GM12878 (cell line): ENCODE measurements at places on chromosomes 2 and 18. TPM values are rescaled to one million over a fixed set of nuclear protein-coding genes. Genes with fewer than 3 reads are reported as not detected.

DNA sequence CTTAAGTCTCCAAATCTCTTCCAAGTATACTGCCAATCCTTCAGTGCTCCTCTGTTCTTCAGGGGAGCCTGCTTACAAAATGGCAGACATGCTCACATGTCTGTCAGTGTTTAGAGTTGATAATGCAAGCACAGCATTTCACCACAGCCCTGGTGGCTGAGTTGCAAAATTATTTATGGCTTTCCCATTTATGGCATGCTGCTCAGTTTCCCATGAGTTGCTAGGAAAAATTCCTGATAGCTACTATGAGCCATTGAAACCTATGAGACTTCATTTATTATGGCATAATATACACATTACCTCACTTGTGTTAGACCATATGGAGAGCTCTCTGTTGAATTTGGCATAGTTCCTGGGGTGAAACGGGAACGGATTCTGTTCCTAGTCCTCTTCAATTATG is 448.7 kb upstream of the TCF4 start:
- no peaks in the 10 kb centered on the region for H3K36me3 ChIP-seq
- no peak overlapping the region for H3K27ac ChIP-seq
- H3K4me3 ChIP-seq = no peak overlapping the region
- H3K4me1 ChIP-seq = no peaks in the 10 kb centered on the region
- DNase-seq = no peak

DNA sequence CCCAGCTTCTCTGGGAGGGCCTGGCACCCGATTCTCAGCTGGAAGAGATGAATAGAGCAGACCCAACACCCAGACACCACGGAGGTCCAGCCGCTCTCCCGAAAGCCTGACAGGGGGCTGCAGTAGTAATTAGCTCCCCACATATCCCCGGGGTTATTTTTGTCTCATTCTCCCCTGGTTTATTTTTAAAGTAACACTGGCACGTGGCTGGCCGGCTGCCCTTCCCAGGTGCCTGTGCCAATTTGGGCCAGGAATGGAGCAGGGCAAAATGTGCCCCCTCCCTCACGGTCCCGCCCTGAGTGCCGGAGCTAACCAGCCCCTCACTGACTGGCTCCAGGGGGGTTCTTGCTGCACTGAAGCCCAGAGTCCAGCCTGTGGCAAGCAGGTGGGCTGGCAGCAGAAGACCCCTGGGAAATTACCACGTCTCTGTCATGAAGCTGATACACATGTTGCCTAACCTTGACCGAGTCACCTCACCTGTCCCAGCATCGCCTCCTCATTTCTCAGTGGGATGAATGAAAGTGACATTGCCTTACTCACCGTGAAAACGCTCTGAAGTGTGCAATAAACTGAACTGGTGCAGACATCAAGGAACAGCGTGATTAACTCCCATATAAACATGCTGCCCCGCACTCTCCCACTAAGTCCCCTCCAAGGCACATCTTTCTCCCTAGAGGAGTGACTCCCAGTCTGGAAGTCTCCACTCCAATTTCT is 18.4 kb downstream of the KCNK3 start:
- no peak for DNase-seq
- H3K4me1 ChIP-seq = no peaks in the 10 kb centered on the region
- no peak overlapping the region for H3K27ac ChIP-seq

- H3K4me1 ChIP-seq = no peaks in the 10 kb centered on the region
- no peak within 1 kb of the TSS for H3K4me3 ChIP-seq
- no peak within 1 kb of the TSS for H3K27ac ChIP-seq
- peaks cover 19% of the 10 kb centered on the region for H3K27me3 ChIP-seq
- no peak for DNase-seq
Observed at GRCh38 chr2:120735746-120736170, at the start of gene GLI2. GLI2 (plus strand) TSS chr2:120735868; CDS start chr2:120797321, 61,453 bp downstream.

The MROH2A gene
- total RNA-seq = not detected in 2 replicates

GRCh38 chr18:77077941-77078689 is 54.5 kb downstream of the MBP start:
- peaks cover 12% of the 10 kb centered on the region for H3K36me3 ChIP-seq
- H3K27ac ChIP-seq = no peak overlapping the region
- peaks cover 12% of the 10 kb centered on the region for H3K4me1 ChIP-seq
- no peaks in the 10 kb centered on the region for H3K27me3 ChIP-seq

DNA sequence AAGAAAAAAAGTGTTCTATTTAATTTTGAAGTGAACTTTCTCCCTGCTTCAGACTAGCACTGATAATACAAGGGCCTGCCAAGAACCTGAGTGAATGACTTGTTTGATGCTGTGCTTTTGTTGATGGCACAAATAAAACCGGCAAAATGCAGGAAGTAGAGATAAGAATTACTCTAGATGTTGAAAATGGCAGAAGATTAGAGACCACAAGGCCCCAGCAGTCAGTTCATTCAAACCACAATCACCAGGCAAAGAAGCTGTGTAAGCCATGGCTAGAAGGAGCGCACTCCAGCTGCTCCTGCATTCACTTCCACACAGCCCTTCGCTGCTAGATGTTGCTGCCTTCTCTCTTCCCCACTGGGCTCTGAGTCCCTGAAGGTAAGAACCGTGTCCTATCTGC is 297.1 kb downstream of the AGPS start:
- H3K27ac ChIP-seq = no peak overlapping the region
- H3K4me3 ChIP-seq = no peak overlapping the region
- DNase-seq = no peak
- no peaks in the 10 kb centered on the region for H3K36me3 ChIP-seq
- no peaks in the 10 kb centered on the region for H3K27me3 ChIP-seq

DNA sequence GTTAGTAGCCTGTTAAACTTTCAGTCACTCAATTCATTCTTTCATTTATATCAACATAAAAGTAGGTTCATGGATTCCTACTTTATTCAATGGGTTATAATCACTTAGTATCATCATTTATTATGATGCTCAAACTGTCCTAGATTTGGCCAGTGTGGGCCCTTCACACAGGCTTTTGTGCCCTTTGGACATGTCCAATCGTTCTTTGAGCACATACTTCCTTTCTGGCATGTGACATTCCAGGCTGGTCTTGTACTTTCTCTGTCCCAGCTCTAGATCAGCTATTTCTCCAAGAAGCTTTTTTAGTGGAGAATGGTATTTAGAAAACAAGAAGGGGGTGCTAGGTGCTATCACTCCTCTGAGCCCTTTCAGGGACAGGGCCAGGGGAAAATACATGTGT is 11.5 kb downstream of the POLR1A start:
- H3K36me3 ChIP-seq = peaks cover 24% of the 10 kb centered on the region
- no peaks in the 10 kb centered on the region for H3K27me3 ChIP-seq
- no peaks in the 10 kb centered on the region for H3K4me1 ChIP-seq
- H3K4me3 ChIP-seq = no peak overlapping the region

GRCh38 chr2:37602040-37602439 is 69.4 kb downstream of the CDC42EP3 start:
- H3K4me3 ChIP-seq = no peak overlapping the region
- H3K4me1 ChIP-seq = peaks cover 31% of the 10 kb centered on the region
- no peaks in the 10 kb centered on the region for H3K36me3 ChIP-seq

GRCh38 chr2:133061874-133062593 is 392.0 kb upstream of the LYPD1 start:
- no peak for DNase-seq
- no peak overlapping the region for H3K27ac ChIP-seq
- no peaks in the 10 kb centered on the region for H3K36me3 ChIP-seq
- no peaks in the 10 kb centered on the region for H3K27me3 ChIP-seq
- H3K4me1 ChIP-seq = no peaks in the 10 kb centered on the region
- no peak overlapping the region for H3K4me3 ChIP-seq

GRCh38 chr2:63764630-63765029 is 77.1 kb upstream of the UGP2 start:
- DNase-seq = no peak
- H3K27me3 ChIP-seq = no peaks in the 10 kb centered on the region
- no peak overlapping the region for H3K4me3 ChIP-seq

- H3K4me1 ChIP-seq = no peaks in the 10 kb centered on the region
- H3K27ac ChIP-seq = no peak overlapping the region
- DNase-seq = no peak
- no peaks in the 10 kb centered on the region for H3K27me3 ChIP-seq
Observed at GRCh38 chr2:207014424-207014823, 75.1 kb downstream of the CPO start.

DNA sequence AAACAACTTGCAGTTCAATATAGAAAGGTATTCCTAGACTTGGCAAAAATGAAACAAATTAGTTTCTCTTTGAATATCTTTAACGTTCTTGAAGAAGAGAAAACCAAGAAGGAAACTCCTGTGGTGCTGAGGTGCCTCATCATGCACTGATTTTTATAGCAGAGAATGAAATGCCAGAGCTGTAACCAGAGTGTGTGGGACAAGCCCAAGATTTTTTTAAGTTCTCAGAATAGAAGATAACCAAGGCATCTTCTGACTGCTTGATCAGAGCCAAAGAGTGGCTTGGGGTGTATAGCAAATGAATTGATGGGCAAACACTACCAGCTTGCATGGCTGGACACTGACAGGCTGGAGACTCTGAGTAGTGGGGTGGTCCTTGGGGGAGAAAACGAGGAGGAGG is 7.9 kb downstream of the FHOD3 start:
- no peak for DNase-seq
- no peaks in the 10 kb centered on the region for H3K27me3 ChIP-seq
- H3K36me3 ChIP-seq = no peaks in the 10 kb centered on the region
- H3K4me3 ChIP-seq = no peak overlapping the region
- no peak overlapping the region for H3K27ac ChIP-seq

- no peaks in the 10 kb centered on the region for H3K36me3 ChIP-seq
- no peaks in the 10 kb centered on the region; the same call in 1 of the 2 replicates for H3K27me3 ChIP-seq
- no peak for DNase-seq
- no peak overlapping the region for H3K27ac ChIP-seq
Observed at GRCh38 chr2:69298261-69298660, 88.8 kb downstream of the GFPT1 start.

The UBXN2A gene
- total RNA-seq = 14.0 and 15.8 TPM in 2 replicates

The CCT7 gene
- total RNA-seq = 474 and 494 TPM in 2 replicates

- DNase-seq = no peak
- H3K27ac ChIP-seq = peak overlapping the region; percentile 99
- H3K36me3 ChIP-seq = no peaks in the 10 kb centered on the region
Observed at GRCh38 chr2:181308766-181309515, 148.2 kb upstream of the ITGA4 start.

GRCh38 chr2:135785032-135785431 is 43.4 kb downstream of the UBXN4 start:
- no peaks in the 10 kb centered on the region for H3K4me1 ChIP-seq
- H3K27me3 ChIP-seq = no peaks in the 10 kb centered on the region
- H3K4me3 ChIP-seq = no peak overlapping the region

GRCh38 chr2:165686800-165687199 is 107.2 kb downstream of the GALNT3 start:
- H3K4me1 ChIP-seq = no peaks in the 10 kb centered on the region
- H3K36me3 ChIP-seq = no peaks in the 10 kb centered on the region
- H3K27me3 ChIP-seq = no peaks in the 10 kb centered on the region
- DNase-seq = no peak
- H3K4me3 ChIP-seq = no peak overlapping the region
- H3K27ac ChIP-seq = no peak overlapping the region

GRCh38 chr2:174085781-174086180 is 120.6 kb upstream of the SP3 start:
- DNase-seq = no peak
- H3K4me3 ChIP-seq = no peak overlapping the region
- H3K27ac ChIP-seq = no peak overlapping the region
- H3K27me3 ChIP-seq = no peaks in the 10 kb centered on the region
- H3K36me3 ChIP-seq = peaks cover under 1% of the 10 kb centered on the region
- no peaks in the 10 kb centered on the region for H3K4me1 ChIP-seq

The TFPI gene
- 0.29 and 0.41 TPM in 2 replicates for total RNA-seq

The CEP192 gene
- 30.8 and 31.1 TPM in 2 replicates for total RNA-seq

- no peaks in the 10 kb centered on the region for H3K27me3 ChIP-seq
- H3K36me3 ChIP-seq = no peaks in the 10 kb centered on the region; the same call in 1 of the 2 replicates
- no peak overlapping the region for H3K4me3 ChIP-seq
- no peak for DNase-seq
Observed at GRCh38 chr2:31256611-31257382, 22.8 kb downstream of the EHD3 start.

The HOXD3 gene
- not detected in 2 replicates for total RNA-seq

- H3K27me3 ChIP-seq = no peaks in the 10 kb centered on the region
- no peak overlapping the region for H3K4me3 ChIP-seq
- no peaks in the 10 kb centered on the region for H3K4me1 ChIP-seq
- no peaks in the 10 kb centered on the region for H3K36me3 ChIP-seq
- H3K27ac ChIP-seq = no peak overlapping the region
Observed at GRCh38 chr18:40606996-40607395, 1348.0 kb upstream of the PIK3C3 start.

DNA sequence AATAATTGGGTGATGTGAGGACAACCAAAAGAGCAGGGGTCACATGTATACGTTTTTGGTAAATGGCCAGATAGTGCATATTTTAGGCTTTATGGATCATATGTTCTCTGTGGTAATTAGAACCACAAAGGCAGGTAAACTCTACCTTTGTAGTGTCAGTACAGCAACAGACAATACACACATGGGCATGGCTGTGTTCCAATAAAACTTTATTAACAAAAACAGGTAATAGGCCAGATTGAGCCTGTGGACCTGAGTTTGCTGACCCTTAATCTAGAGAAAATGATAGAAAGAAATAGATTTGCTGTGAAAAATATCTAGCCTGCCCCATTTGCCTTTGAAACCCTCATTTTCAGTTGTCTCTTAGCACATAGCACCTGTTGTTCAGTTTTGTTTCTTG is 177.2 kb upstream of the CXCR4 start:
- H3K4me3 ChIP-seq = no peak overlapping the region
- no peaks in the 10 kb centered on the region for H3K4me1 ChIP-seq
- DNase-seq = no peak
- H3K36me3 ChIP-seq = no peaks in the 10 kb centered on the region
- no peak overlapping the region for H3K27ac ChIP-seq
- H3K27me3 ChIP-seq = 0 out of 2 replicates have a peak, but pooled peaks cover 2% of the 10 kb centered on the region

GRCh38 chr2:235463893-235464292 is 29.9 kb upstream of the AGAP1 start:
- H3K4me3 ChIP-seq = no peak overlapping the region
- H3K4me1 ChIP-seq = no peaks in the 10 kb centered on the region
- H3K27ac ChIP-seq = no peak overlapping the region
- H3K27me3 ChIP-seq = no peaks in the 10 kb centered on the region
- H3K36me3 ChIP-seq = no peaks in the 10 kb centered on the region

The ANKRD29 gene
- 1.4 and 1.7 TPM in 2 replicates for total RNA-seq

GRCh38 chr2:207624185-207625013 is 795 bp downstream of the METTL21A start:
- peak overlapping the region; percentile 96 for H3K27ac ChIP-seq
- peaks cover 11% of the 10 kb centered on the region; the same call in 1 of the 2 replicates for H3K36me3 ChIP-seq
- H3K27me3 ChIP-seq = no peaks in the 10 kb centered on the region
- DNase-seq = no peak

The MCFD2 gene
- total RNA-seq = 41.7 and 43.5 TPM in 2 replicates

- H3K4me1 ChIP-seq = no peaks in the 10 kb centered on the region
- no peak overlapping the region for H3K4me3 ChIP-seq
- no peak for DNase-seq
Observed at GRCh38 chr18:35089891-35090550, 48.8 kb downstream of the MAPRE2 start.

The IGFBP2 gene
- 0.43 and 0.49 TPM in 2 replicates for total RNA-seq

DNA sequence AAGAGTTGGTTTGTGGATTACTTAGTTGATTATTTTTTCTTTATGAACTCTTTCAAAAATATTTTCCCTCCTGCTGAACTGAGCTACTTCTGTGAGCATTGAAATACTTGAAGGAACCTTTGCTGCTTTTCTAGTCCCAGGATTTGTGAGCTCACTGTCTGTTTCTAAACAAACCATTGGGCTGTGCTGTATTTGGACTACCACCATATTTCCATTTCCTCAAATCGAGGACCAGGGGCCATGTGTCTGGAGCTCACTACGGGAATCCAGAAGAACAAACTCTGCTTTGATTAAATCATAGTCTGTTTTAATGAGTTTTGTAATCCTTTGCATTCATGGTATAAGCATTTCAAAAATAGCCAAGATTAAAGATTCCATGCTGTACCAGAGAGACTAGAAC is 1.3 kb downstream of the MRPL33 start:
- H3K27me3 ChIP-seq = no peaks in the 10 kb centered on the region
- peak overlapping the region; percentile 86 for H3K4me3 ChIP-seq
- H3K4me1 ChIP-seq = no peaks in the 10 kb centered on the region
- H3K27ac ChIP-seq = no peak overlapping the region
- no peak for DNase-seq
- no peaks in the 10 kb centered on the region for H3K36me3 ChIP-seq
